ENCODE measurements at places on chromosomes 7 and 10.

GRCh38 chr7:2195400-2196246, 37.1 kb downstream of the MAD1L1 start:
- DNase-seq, result no peak

GRCh38 chr7:143002106-143002505, 24.8 kb downstream of the OR9A2 start:
- no peak for DNase-seq

GRCh38 chr7:143929224-143929920, 5.7 kb upstream of the OR2F2 start:
- no peak for DNase-seq

GRCh38 chr10:15419279-15419874, 48.3 kb upstream of the FAM171A1 start:
- DNase-seq, result peak; percentile 32

GRCh38 chr10:43255634-43256431, 11.0 kb downstream of the RASGEF1A start:
- DNase-seq, result peak; percentile 31

DNA sequence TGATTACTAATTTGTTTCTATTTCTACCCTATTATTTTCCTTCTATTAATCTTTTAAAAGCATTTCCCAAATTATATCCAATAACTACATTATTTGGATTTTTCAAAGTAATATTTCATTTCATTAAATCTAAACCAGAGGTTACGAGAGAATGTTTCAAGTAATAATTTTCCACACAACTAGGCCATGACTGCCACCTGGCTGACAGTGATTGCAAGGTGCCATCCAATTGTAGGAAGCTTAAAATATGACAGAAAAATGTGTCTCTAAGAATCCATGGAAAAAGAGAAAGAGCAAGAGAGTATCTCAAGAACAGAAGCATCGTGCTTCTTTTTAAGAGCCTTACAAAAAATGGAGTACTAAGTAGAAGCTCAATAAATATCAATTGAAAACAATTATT, 48.7 kb downstream of the TPK1 start:
- DNase-seq, result no peak

DNA sequence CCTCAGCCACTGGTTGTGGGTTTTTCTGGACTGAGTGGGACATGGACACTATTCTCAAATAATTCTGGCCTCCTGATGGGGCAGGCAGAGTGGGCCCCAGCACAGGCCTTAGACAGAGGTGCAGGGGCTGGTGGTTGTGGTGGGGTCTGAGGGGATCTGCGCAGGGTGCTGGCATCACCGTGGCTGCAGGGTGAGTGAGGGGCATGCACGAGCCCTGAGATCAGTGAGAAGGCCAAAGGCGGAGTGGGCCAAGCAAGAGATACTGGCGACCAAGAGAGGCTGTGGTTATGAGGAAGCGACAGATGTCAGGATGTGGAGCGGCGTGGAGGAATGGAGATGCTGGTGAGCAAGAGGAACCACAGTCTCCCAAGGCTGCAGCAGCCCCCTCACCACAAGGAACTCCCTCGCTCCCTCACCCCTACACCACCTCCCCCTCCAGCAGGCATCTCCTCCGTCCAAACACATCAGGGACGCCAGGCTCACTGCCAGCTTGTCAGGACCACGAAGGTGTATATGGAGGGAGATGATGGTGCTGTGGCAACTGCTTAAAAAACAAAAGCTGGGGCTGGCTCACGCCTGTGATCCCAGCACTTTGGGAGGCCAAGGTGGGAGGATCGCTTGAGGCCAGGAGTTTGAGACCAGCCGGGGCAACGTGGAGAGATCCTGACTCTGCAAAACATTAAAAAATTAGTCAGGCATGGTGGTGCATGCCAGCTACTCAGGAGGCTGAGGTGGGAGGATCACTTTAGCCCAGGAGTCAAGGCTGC, 9.6 kb downstream of the PRF1 start:
- DNase-seq, result peak; percentile 11

GRCh38 chr10:58367069-58367468, 18.1 kb upstream of the TFAM start:
- DNase-seq, result no peak

DNA sequence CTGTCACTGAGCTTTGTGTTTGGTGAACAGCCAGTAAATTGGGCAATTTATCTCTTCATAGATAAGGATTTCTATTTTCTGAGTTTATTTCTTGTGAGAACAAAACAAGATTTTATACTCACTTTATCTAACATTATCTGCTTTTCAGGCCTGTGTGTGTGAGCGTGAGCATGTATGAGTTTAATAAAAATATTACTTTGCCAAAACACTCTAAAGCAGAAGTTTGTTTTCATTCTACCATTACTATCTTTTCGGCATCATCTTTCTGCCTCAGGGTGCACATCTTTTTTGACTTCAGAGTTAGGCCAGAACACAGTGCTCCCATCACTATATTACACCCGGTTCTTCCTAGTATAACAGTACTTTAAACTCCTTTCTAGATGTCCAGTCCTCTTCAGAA, 13.0 kb downstream of the ZWINT start:
- no peak for DNase-seq

GRCh38 chr7:108265007-108265406, 134.8 kb upstream of the LAMB4 start:
- no peak for DNase-seq

DNA sequence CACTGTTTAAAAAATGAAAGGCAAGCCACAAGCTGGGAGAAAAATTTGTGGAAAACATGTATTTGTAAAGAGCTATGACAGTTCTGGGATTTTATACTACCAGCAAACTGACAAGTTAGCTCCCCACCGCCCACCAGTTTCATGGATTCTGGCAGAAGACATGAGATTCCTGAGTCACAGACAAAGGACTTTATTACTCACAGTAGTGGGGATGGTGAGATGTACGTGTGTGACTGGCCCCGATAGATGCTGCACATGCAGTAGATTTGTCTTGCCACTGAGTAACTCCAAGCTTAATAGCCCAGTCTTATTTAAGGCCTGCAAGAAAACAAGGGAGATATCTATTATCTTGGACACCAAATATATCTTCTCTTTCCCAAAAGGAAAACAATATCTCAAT, 281.7 kb downstream of the AHR start:
- DNase-seq, result no peak

DNA sequence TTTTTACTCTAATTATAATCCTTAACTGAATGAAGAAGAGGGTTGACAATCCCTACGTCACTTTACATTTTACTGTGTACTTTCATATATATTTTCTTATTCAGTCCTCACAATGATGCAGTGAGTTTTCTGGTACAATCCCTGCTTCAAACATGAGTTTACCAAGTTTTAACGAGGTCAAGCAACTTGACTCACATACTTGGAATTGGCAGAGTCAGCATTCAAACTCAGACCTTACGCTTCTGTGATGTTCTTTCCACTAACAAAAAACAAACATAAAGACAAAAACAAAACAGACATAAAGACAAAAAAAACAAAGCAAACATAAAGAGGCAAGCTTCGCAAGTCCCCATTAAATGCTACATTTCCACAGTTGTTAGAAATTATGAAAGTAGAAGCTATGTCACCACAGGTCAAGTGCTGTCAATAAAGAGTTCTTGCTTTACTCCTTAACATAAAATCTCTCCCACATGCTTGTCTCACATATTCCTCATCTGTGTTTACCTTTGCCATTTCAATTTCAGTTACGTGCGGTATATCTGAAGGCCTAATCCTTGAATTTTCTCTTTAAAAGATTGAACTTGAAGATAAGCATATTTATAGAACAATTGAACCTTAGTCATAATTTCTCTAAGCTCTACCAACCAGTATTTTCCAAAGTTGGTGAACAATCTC, 217.3 kb downstream of the CELF2 start:
- DNase-seq, result no peak

DNA sequence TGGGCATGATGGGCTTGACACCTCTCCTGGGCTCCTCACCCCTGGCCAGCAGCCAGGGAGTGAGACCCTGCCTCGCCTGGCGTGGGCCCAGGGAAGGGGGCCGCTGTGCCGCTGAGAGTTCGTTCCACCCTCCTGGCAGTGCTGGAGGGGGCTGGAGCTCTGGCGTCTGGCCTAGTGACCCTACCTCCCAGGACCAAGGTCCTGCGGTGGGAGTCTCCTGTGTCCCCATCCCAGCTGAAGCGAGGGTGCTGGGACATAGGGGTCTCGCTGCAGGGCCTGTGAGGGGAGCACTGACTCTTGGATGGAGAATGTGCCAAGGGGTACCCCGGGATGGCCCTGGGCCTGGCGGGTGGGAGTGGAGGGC, 1.2 kb downstream of the GTF2IRD1 start:
- DNase-seq, result no peak

GRCh38 chr7:134669845-134670373, 23.3 kb downstream of the BPGM start:
- DNase-seq, result peak; percentile 78

DNA sequence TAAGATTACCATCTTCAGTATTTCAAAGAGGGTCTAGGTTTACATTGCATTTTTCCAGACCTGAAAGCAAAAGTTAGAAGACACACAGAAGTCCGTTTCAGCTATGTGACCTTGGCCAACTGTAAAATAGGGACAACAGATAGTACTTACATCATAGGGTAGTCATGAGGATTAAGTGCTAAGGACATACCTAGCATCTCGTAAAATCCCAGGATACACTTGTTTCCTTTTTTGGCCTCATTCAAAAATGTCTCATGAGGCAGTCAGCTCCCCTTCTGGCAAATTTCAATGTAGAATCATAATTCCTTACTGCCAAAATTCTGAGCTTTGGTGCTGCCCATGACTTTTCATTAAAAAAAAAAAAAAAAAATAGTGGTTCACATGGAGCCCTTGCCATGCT, 6.4 kb upstream of the DUSP5 start:
- DNase-seq, result no peak

DNA sequence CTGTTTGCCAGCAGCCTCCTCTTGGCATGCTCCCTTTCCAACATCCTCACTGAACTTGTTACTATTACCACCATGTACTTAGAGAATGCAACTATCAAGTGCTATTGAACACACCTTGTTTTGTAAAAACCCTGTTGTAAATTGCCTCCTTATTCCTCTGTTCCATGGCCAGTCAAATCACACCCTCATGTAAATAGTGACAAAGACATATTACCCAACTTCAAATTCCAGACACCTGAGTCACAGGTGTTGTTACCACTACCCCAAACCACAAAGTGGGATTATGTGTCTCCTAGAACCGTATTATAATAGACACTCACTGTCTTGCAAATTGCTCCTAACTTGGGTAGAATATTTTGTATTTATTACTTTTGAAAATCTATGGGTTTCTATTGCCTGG, 263.2 kb upstream of the C7orf33 start:
- DNase-seq, result no peak

DNA sequence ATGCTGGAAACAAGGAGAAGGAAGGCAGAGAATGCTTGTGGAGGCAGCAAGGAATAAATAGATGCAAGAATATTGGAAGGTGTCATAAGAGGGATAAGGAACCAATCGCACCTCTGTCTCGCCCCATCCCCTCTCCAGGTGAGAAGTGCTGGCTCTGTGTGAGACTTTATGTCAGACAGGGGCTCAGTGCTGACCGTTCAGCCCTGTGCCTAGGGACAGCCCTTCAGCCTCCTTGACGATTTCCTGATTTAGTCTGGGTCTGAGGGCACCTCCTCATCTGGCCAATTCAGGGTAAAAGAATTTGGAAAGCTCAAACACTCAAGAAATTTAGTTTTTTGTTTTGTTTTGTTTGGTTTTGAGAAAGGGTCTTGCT, 54.9 kb downstream of the FAM241B start:
- DNase-seq, result no peak

GRCh38 chr7:110943701-110944345, 147.1 kb upstream of the LRRN3 start:
- no peak for DNase-seq

- DNase-seq, result no peak
These were observed 9.6 kb upstream of the CYREN start for GRCh38 chr7:135180122-135180521.

DNA sequence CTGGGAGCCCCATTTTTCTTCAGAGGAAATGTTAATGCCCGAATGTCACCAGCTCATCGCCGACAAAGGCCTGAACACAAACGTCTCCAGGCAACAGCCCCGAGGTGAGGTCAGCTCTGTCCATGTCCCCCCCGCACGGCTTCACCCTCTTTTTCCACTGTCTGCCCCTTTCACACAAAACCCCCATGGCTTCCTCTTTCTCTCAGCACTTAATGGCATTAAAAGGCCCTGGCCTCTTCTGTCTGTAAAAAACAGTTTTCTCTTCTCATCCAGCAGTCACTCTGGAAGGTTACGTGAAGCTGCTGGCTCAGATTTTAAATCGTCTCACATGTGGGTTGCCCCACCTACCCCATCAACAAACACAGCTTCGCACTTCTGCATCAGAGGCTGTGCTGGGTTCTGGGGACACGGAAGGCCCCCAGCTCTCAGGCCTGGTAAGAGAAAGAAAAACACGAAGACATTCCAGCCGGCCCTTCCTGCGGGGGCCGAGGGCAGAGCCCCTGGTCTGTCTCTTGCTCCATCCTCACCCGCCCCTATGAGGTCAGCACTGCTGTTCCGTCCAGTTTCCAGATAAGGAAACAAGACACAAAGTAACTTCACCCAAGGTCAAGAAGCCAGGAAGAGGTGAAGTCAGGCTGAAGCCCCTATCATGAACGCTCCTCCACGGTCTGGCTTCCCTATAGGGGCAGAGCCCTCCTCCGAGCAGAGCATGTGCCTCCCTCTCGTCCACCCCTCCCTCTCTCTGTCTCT, 91.1 kb upstream of the PDGFA start:
- DNase-seq, result no peak

GRCh38 chr10:80165173-80165572, 32.6 kb downstream of the PLAC9 start:
- no peak for DNase-seq

- DNase-seq, result no peak
These were observed 87.3 kb downstream of the SEMA3A start for GRCh38 chr7:84107259-84107658.

DNA sequence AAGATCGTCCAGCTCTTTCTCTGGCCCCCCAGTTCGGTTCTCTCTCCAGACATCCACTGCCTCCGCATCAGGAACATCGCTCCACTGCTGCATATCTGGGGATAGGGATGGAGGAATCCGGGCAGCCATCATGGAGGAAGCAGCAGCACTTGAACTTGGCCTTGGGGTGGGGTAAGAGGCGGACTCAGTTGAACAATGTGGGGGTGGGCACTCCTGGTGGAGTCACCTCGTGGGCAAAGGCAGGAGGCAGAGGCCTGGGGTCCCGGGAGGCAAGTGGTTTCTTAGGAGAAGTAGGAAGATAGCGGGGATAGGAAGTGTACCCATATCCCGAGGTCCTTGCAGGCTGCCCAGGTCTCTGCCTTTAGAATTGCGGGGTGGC, 98.3 kb downstream of the CHST15 start:
- DNase-seq, result no peak

- DNase-seq, result no peak
These were observed 72.8 kb upstream of the FAM20C start for GRCh38 chr7:119392-120163.

DNA sequence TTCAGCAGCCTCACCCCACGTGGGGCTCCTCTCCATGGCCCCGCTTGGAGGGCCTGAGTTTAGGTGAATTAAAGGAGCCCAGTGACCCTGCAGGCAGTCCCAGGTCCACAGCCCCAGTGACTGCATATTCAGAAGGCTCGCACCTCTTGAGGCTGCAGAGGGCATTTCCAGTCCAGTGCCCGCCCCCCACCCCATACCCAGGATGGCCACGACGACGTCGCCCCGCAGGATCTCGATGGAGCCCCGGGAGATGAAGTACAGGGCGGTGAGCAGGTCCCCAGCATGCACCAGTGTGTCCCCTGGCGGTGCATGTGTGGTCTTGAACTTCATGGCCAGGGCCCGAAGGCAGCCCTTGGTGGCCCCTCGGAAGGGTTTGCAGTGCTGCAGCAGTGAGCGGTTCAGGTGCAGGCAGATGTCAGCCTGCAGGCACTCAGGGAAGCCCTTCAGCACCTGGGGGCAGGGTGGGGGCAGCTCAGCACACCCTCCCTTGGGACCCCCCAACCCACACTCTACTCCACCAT, 28.1 kb downstream of the KCNH2 start:
- no peak for DNase-seq
